Psoas muscle (tissue), 8 donors: ENCODE measurements at places on chromosomes 3 and 15.

DNA sequence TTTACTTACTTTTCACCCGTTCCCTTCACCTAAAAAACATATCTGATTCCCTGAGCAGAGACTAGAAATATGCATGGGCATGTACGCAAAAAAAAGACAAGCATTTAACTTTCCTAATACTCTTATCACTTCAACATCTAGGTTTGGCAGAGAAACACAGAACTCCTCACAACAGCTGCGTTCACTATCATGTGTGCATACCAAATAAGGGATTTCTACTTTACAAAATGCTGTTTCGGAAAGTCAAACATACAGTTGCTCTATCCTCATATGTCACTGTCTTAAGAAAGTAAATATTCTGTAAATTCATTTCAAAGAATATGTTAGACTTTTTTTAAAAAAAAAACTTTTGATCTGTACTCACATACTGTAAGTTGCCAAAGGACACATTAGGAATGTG lies 65.1 kb upstream of the CBLB start:
- no peak for DNase-seq
- H3K36me3 ChIP-seq = no peaks in the 10 kb centered on the region
- no peaks in the 10 kb centered on the region for H3K4me1 ChIP-seq
- no peaks in the 10 kb centered on the region for H3K27me3 ChIP-seq
- H3K4me3 ChIP-seq = no peak overlapping the region

GRCh38 chr3:48187301-48187578 lies 977 bp downstream of the CDC25A start:
- DNase-seq = no peak
- peaks cover 9% of the 10 kb centered on the region for H3K4me1 ChIP-seq
- no peaks in the 10 kb centered on the region for H3K36me3 ChIP-seq
- no peaks in the 10 kb centered on the region for H3K27me3 ChIP-seq

- H3K27me3 ChIP-seq = no peaks in the 10 kb centered on the region
- H3K4me3 ChIP-seq = no peak overlapping the region
- H3K36me3 ChIP-seq = no peaks in the 10 kb centered on the region
- H3K27ac ChIP-seq = no peak overlapping the region
- no peak for DNase-seq
Observed at GRCh38 chr3:22156868-22157267, 405.9 kb upstream of the ZNF385D start.

- no peak overlapping the region for H3K4me3 ChIP-seq
- no peaks in the 10 kb centered on the region for H3K4me1 ChIP-seq
- H3K27me3 ChIP-seq = peaks cover 11% of the 10 kb centered on the region
- H3K36me3 ChIP-seq = no peaks in the 10 kb centered on the region
- DNase-seq = no peak
Observed at GRCh38 chr15:99957642-99958013, 224.4 kb upstream of the LYSMD4 start.

DNA sequence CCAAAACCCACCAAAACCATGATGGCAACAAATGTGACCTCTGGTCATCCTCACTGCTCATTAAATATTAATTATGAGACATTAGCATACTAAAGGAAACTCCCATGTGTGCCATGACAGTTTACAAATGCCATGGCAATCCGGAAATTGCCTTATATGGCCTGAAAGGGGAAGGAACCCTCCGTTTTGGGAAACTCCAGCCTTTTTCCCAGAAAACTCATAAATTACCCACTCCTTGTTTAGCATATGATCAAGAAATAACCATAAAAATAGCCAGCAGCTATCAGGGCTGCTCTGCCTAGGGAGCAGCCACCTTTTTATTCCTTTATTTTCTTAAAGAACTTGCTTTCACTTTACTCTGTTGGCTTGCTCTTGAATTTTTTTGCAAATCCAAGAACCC lies 992.7 kb downstream of the NTRK3 start:
- no peak overlapping the region for H3K4me3 ChIP-seq
- H3K27me3 ChIP-seq = no peaks in the 10 kb centered on the region
- no peak for DNase-seq
- no peaks in the 10 kb centered on the region for H3K36me3 ChIP-seq

GRCh38 chr15:27086805-27087204 lies 115.8 kb downstream of the GABRG3 start:
- H3K4me3 ChIP-seq = no peak overlapping the region
- H3K27ac ChIP-seq = no peak overlapping the region
- no peaks in the 10 kb centered on the region for H3K27me3 ChIP-seq
- H3K36me3 ChIP-seq = no peaks in the 10 kb centered on the region
- no peak for DNase-seq

GRCh38 chr3:196792771-196793170 lies 53.1 kb downstream of the PAK2 start:
- H3K27me3 ChIP-seq = no peaks in the 10 kb centered on the region
- no peak for DNase-seq
- H3K27ac ChIP-seq = peak overlapping the region; percentile 37
- no peak overlapping the region for H3K4me3 ChIP-seq
- H3K4me1 ChIP-seq = peaks cover 22% of the 10 kb centered on the region
- H3K36me3 ChIP-seq = no peaks in the 10 kb centered on the region

DNA sequence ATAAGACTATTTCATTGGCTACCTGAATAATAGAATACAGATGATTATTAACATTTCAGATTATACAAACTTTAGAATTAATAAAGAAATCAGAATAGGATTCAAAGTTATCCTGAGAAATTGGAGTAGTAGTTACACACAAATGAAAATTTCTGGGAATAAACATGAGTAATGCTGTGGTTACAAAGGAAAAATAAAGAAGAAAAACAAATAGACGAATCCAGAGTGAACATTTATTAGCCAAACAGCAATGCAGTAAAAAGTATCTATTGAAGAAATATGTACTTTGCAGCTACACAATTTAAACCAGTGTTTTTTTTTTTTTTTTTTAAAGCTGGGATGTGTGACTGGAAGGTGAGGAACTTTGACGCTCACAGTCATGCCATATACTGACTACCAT lies 1159.2 kb downstream of the TUSC7 start:
- no peaks in the 10 kb centered on the region for H3K36me3 ChIP-seq
- H3K4me3 ChIP-seq = no peak overlapping the region
- H3K27ac ChIP-seq = no peak overlapping the region
- DNase-seq = no peak
- no peaks in the 10 kb centered on the region for H3K4me1 ChIP-seq

- H3K4me3 ChIP-seq = no peak overlapping the region
- H3K27me3 ChIP-seq = no peaks in the 10 kb centered on the region
- H3K36me3 ChIP-seq = no peaks in the 10 kb centered on the region
Observed at GRCh38 chr15:62742409-62743171, 300.0 kb upstream of the TPM1 start.

GRCh38 chr3:156675830-156676767 lies 1.7 kb downstream of the TIPARP start:
- H3K36me3 ChIP-seq = peaks cover 21% of the 10 kb centered on the region
- H3K4me3 ChIP-seq = peak overlapping the region; percentile 88
- no peak for DNase-seq
- no peaks in the 10 kb centered on the region for H3K27me3 ChIP-seq

DNA sequence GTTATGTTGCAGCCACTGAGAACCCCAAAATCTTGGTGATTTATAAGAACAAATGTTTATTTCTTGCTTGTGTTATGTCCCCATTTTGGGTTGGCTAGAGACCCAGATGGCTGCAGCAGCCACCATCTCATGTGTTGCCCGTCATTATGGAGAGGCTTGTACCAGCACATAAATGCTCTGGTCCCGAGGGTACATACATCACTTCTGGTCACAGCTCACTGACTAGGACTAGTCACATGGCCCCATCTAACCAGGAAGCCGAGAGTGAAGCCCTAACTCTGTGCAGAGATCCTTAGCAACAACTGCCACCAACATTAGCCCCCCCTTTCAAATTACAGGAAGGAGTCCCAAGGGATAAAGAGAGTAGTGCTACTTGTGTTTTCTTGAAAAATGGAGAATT lies 25.5 kb upstream of the HACD2 start:
- H3K27ac ChIP-seq = no peak overlapping the region
- H3K4me3 ChIP-seq = no peak overlapping the region
- H3K27me3 ChIP-seq = no peaks in the 10 kb centered on the region
- no peaks in the 10 kb centered on the region for H3K4me1 ChIP-seq
- DNase-seq = no peak

GRCh38 chr15:66692808-66693596 lies 9.0 kb upstream of the SMAD6 start:
- no peak overlapping the region for H3K4me3 ChIP-seq
- no peak overlapping the region for H3K27ac ChIP-seq
- no peak for DNase-seq
- H3K36me3 ChIP-seq = no peaks in the 10 kb centered on the region

- peaks cover 3% of the 10 kb centered on the region for H3K4me1 ChIP-seq
- H3K27ac ChIP-seq = no peak overlapping the region
- no peaks in the 10 kb centered on the region for H3K27me3 ChIP-seq
- H3K36me3 ChIP-seq = no peaks in the 10 kb centered on the region
- no peak overlapping the region for H3K4me3 ChIP-seq
Observed at GRCh38 chr3:21642433-21642832, 108.6 kb downstream of the ZNF385D start.

DNA sequence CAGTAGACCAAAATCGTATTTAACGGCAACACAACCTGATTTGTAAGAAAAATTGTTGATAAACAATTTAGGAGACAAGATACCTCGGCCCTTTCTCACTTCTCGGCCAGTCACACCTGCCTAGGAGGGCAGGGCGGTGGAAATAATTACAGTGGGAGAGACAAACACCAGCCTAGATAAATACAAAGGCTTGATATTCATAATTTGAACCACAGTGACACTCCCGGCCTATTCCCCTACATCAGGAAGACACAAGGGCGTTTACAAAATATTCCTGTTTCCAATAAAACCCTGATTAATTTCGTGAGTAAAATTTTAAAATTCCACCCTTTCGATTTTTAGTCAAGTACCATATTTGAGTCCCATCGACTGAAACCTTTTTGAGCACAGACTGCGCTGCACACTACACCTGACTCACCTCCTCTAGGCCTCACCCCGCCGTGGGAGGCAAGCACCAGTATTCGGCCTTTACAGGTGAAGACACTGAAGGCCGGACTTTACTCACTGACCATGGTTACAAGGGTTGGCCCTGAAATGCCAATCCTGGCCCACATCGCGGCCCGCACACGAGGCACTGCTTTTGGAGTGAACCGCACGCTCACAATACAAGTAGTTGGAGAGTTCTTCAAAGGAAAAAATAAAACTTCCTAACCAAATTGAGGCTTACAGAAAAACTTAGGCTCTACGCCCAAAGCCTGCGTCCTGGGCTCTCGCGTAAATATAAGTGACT lies 794 bp downstream of the ARPP19 start:
- no peaks in the 10 kb centered on the region for H3K36me3 ChIP-seq
- DNase-seq = no peak
- no peaks in the 10 kb centered on the region for H3K27me3 ChIP-seq
- peak overlapping the region; percentile 88 for H3K4me3 ChIP-seq

GRCh38 chr3:133573629-133574194 lies at the start of gene CDV3:
Gene CDV3 (plus strand): TSS chr3:133573686. CDS start chr3:133574045, 359 bp downstream.
- H3K27me3 ChIP-seq = no peaks in the 10 kb centered on the region
- peak within 1 kb of the TSS; percentile 93 for H3K4me3 ChIP-seq
- no peak for DNase-seq
- H3K27ac ChIP-seq = peak within 1 kb of the TSS; percentile 99
- H3K36me3 ChIP-seq = peaks cover 5% of the 10 kb centered on the region

DNA sequence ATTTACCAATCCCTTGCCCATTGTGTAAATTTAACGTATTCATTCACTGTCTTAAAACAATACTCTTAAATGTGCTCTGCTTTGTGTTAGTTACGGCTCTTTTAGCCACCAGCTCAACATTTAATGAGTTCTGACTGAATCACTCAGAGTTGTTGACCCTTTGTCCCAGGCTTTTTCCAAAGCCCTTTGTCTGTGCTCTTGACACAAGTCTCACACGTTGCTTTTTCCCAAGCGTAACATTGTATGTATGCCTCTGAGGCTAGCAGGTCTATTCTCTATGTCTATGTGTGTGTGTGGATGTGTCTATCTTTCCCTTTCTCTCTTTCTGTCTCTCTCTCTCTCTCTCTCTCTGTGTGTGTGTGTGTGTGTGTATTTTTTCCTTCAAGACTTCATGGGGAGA lies 435.4 kb upstream of the GOLIM4 start:
- no peak for DNase-seq
- H3K4me1 ChIP-seq = no peaks in the 10 kb centered on the region
- no peaks in the 10 kb centered on the region for H3K27me3 ChIP-seq
- H3K36me3 ChIP-seq = no peaks in the 10 kb centered on the region
- H3K27ac ChIP-seq = no peak overlapping the region
- H3K4me3 ChIP-seq = no peak overlapping the region

DNA sequence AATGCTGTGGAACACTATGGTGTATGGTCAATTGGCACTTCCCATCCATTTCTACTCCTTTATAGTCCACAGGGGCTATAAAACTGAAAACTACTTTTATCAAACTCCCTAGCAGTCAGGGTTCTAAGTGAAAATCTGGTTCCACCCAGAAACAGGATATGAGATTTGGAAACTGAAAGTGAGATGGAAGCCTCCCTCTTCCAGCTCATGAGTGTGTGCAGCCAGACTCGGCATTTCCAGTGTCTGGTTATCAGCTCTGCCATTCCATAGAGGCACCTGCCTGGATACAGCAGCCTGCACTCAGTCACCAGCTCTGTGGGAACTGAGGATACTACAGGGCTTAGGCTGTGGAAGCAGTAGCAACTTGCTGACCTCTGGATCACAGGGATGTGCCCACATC lies 14.7 kb upstream of the PLA2G4F start:
- no peak for DNase-seq
- no peaks in the 10 kb centered on the region for H3K4me1 ChIP-seq
- H3K27ac ChIP-seq = no peak overlapping the region
- peaks cover 6% of the 10 kb centered on the region for H3K36me3 ChIP-seq
- H3K27me3 ChIP-seq = no peaks in the 10 kb centered on the region

- no peaks in the 10 kb centered on the region for H3K27me3 ChIP-seq
- H3K36me3 ChIP-seq = no peaks in the 10 kb centered on the region
- H3K4me3 ChIP-seq = no peak overlapping the region
- DNase-seq = no peak
- no peak overlapping the region for H3K27ac ChIP-seq
- H3K4me1 ChIP-seq = no peaks in the 10 kb centered on the region
Observed at GRCh38 chr3:126308394-126309125, 48.6 kb downstream of the KLF15 start.

DNA sequence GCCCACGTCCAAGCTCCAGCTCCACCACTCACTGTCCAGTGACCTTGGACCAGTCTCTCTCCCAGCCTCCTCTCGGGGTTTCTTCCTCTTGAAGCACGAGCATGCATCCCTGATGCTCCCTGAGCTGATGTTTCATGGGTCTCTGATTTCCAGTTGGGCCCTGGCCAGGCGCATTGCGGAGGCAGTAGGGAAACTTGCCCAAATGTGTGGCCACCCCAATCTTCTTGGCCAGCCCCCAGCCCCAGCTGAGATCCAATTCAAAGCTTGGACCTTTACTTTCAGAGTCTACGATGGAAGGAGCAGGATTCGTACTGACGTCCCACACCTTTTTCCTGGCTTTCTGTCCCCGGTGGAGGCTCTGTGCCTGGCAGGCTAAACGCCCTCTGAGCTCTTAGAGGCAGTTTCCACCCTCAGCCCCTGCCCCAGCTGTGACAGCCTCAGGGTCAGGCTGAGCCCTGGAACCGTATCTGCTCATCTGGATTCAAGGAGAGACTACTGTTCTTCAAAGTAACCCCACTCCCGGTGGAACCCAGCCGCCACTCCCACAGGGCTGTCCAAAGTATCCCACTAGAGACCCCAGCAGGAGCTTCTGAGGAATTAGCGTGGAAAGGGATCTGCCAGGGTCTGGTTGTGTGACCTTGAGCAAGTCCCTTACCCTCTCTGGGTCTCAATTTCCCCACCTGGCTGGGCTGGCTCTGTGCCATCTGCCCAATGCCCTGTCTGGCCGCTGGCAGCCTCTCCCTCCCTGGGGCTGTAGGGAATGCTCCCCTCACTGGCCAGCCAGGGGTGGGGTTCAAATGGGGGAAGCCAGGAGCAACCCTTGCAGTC lies 37.4 kb downstream of the CPN2 start:
- H3K36me3 ChIP-seq = no peaks in the 10 kb centered on the region
- H3K4me1 ChIP-seq = peaks cover 7% of the 10 kb centered on the region
- H3K27ac ChIP-seq = no peak overlapping the region
- H3K4me3 ChIP-seq = no peak overlapping the region
- peak; percentile 89 for DNase-seq

- no peak for DNase-seq
- H3K4me3 ChIP-seq = no peak overlapping the region
Observed at GRCh38 chr15:51085764-51086163, 8.9 kb downstream of the TNFAIP8L3 start.
